H4 (cell line): ENCODE measurements at places on chromosomes 7 and 10. TPM values are rescaled to one million over a fixed set of nuclear protein-coding genes. Genes with fewer than 3 reads are reported as not detected.
A peak's percentile ranks its signal among the peaks of the same experiment; 100 is the strongest.

- no peak for DNase-seq
These were observed 165.0 kb downstream of the RGS10 start for GRCh38 chr10:119377451-119377957.

EFCAB10 gene
- total RNA-seq, result not detected in 2 replicates

UNCX gene
- total RNA-seq, result not detected in 2 replicates

DNA sequence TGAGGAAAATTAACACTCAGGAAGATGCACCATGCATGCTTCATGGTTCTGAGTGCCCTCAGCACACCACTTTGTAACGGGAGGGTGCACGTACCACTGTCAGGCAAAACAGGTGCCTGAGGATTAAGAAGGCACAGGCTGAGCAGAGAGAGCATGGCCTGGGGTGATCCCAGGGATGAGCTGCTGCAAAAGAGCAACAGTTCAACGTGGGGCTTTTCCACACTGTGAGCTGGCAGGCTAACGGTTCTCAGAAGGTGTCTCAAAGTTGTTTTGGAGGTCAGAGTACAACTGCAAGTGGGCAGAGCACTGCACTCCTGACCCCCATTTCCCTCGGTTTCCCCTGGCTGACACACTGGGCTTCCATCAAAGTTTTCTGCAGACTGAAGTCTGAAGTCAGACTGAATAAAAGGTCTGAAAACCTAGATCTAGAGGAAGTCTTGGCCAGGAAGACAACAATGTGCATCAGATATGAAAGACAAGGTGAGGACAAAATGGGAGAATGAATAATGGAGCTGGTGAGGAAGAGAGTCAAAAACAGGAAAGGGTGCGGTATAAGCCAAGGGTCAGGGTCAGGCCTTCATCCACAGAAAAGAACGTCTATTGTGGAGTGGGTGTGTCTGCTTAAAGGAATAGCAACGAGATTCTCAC lies 20.5 kb downstream of the ZNF438 start:
- DNase-seq, result no peak

DNA sequence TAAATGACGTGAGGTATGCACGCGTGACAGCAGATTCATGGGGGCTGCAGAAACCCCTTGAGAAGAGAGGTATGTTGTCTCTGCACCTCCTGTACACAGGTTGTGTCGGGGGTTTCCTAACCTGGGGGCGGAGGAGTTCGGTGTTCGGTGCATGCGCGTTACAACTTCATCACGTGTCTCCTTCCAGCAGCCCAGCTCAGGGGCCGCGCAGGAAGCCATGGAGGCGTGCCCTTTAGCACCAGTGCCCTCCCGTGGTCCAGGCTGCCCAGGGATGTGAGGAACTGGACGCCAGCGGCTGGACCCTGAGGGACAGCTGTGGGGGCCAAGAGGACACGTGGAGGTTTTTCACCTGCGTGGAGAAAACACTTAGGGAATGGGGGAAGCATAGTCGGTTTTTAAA lies 186.4 kb downstream of the EBF3 start:
- DNase-seq, result no peak

DNA sequence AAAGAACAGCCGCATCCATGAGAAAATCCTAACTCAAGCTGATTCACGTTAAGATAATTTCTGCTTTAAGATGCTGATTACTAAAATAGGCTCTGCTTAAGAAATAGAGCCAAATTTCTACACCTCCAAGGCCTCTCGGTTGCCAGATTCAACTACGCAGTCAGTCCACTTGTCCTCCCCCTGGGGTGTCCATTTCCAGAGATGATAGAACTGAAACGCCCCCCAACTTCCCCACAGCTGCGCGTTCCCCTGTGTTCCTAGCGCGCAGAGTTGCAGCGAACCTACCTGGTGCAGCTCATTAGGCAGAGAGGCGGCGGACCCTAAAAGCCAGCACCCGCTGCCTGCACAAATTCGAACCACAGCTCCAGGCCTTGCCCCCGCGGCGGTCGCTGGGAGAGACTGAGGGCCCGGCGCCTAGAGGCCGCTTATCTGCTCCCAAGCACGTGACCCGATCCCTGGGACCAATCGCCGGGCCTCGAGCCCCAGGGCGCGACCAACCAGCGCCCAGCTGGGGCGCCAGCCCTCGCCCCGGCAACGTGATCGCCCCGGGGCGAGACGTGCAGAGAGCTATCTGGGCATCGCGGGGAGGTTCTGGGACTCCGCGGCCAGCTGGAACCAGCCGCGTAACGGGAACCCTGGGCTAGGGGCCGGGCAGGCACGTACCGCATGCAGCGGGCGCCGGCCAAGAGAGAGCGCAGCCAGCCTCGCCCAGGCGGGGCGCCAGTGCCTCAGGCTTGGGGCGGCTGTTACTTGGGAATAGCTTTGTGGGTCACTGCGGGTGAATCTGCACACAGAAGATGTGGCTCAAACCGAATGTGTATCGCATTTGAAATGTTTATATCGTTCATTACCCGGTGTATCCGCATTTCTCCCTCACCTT lies at the start of gene PPP1R3C:
Gene PPP1R3C (minus strand): TSS at position 401 of the 880 bp plus-strand sequence. CDS start 102 bp downstream, at position 299.
- peak; percentile 88 for DNase-seq

DNA sequence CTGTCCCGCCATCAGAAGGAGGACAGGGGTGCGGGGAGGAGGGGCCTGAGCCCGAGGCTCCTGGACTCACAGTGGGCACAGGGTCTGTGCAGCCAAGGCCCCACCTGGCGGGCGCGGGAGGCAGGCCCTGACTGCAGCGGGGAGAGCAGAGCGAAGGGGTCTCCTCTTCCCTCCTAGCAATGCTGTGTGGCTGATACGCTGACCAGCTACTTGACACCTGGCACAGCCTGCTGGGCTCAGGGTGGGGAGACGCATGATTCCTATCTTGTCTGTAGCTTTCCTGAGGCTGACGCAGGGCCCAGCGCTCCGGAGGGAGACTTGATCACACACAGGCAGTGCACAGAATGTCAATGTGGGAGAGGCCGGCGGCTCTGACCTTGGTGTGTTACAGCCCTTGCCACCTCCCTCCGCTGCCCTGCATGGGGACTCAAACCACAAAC lies 174.9 kb downstream of the ELFN1 start:
- no peak for DNase-seq

DNA sequence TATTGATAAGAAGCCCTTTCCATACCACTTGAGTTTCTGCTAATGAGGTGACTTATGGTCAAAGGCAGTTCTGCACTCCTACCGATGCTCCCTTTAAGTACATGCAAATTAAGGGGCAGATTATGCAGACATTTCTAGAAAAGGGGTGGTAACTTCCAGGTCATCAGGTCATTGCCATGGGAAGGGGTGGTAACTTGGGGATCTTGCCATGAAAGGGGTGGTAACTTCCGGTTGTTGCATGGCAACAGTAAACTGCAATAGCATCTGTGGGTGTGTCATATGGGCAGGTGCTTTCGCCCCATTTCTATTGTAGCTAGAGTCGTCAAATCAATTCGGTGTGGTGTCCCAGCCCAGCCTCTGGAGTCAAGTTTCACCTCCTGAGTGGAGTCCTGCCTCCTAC lies 150.9 kb downstream of the UBE2H start:
- no peak for DNase-seq

- DNase-seq, result no peak
These were observed 9.3 kb upstream of the HERPUD2 start for GRCh38 chr7:35704261-35704660.

DNA sequence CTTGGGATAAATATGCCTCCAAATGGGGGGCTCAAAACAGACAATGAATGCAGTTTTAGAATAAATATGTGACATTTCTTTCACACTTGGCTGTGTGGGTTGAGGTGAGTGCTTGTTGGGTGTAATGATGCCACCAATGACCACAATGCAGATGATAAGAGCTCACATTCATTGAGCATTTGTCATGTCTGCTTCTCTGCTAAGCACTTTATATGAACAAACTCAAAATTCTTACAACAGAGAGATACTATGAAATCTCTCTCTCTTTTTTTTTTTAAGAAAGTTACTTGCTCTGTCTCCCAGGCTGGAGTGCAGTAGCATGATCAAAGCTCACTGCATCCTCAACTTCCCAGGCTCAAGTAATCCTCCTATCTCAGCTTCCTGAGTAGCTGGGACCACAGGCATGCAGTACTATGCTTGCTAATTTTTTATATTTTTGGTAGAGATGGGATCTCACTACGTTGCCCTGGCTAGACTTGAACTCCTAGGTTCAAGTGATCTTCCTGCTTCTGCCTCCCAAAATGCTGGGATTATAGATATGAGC lies 185.4 kb downstream of the JCAD start:
- no peak for DNase-seq

TFPI2 gene
- 16.0 and 18.0 TPM in 2 replicates for total RNA-seq

- no peak for DNase-seq
These were observed 26.6 kb downstream of the DIP2C start for GRCh38 chr10:662686-663465.

GTF2IRD1 gene
- total RNA-seq, result 5.9 and 13.0 TPM in 2 replicates

DNA sequence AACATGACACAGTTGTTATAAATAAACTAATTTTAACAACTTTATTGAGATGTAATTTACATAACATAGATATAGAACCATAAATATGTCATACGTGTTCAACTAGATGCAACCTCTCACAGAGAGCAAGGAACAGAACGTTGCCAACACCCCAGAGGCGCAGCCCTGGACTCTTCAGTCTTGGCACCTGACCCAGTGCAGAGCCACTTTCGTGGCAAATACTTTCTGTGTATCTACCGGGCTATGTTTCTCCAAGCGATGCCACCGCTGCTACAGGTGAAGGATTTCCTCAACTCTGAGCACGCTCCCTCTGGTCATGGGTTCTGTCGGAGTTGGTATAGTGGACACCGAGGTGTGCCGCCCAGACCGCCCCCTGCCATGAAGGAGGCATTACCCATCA lies 57.4 kb downstream of the TEX36 start:
- DNase-seq, result no peak

SPAM1 gene
- total RNA-seq, result not detected in 2 replicates

DNA sequence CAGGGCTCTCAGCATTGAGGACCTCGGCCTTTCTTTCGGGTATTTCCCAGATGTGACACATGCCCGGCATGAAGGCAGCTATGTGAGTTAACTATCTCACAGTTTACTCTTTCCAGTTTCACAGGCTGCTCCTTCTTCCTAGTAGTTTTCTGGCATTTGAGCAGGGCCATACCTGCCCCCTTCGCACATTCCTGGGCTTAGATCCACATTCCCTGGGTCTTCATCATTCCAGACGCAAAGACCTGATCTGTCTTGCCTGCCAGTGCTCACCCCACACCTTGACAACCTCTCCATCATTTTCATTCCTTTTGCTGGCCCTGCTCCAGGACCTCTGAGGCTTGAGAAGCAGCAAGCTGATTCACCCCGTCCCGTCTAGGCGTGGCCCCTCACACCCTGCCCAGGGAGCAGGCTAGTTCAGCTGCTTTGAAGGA lies 227.5 kb downstream of the WDR11 start:
- DNase-seq, result no peak

DYNC1I1 gene
- 6.2 and 6.5 TPM in 2 replicates for total RNA-seq

AIMP2 gene
- 288 and 294 TPM in 2 replicates for total RNA-seq

GRCh38 chr7:20151708-20152456 lies 65.3 kb downstream of the MACC1 start:
- peak; percentile 80 for DNase-seq

DNA sequence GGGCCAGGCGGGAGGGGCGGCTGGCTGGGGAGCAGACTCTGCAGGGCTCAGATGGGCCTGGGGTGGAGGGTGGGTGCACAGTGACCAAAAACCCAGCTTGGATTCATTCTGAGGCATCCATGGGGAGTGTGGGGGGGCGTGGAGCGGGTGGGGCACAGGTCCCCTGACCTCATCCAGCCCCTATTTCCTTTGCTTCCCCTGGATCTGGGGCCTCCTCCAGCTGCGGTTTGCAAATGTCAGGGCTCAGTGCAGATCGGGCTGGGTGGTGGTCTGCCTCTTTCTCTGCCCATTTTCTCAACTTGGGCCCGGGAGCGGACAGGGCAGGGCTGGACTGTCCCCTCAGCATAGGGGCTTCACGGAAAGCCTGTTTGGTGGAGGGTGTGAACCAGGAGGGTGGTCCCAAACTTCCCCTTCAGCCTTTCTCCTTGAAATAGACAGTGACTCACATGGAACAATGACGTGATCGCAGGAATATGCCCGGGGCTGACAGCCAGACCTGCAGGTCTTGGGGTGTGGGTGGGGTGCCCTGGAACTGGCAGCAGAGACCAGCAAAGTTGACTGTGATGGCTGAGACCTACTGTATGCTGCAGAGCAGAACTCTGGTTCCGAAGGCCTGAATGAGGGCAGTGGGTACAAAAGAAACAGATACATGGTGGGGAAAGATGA lies 72.9 kb upstream of the PODXL start:
- DNase-seq, result peak; percentile 35

- no peak for DNase-seq
These were observed 24.9 kb downstream of the SAMD9 start for GRCh38 chr7:93092757-93093370.

GRCh38 chr10:119470920-119471702 lies 71.4 kb downstream of the RGS10 start:
- no peak for DNase-seq

AUTS2 gene
- 4.1 and 4.7 TPM in 2 replicates for total RNA-seq

DNA sequence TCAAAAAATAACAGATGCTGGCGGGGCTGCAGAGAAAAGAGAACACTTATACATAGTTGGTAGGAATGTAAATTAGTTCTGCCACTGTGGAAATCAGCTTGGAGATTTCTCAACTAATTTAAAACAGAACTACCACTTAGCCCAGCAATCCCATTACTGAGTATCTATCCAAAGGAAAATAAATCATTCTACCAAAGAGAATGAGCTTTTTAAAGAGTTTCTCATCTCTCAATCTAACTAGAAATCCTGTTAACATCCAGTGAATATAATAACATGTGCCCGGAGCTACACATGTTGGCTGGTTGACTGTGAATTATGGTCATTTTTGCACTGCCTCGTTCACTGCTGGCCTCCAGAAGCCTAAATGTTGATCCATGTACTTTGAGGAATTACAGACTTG lies 39.3 kb downstream of the BET1 start:
- no peak for DNase-seq

DNA sequence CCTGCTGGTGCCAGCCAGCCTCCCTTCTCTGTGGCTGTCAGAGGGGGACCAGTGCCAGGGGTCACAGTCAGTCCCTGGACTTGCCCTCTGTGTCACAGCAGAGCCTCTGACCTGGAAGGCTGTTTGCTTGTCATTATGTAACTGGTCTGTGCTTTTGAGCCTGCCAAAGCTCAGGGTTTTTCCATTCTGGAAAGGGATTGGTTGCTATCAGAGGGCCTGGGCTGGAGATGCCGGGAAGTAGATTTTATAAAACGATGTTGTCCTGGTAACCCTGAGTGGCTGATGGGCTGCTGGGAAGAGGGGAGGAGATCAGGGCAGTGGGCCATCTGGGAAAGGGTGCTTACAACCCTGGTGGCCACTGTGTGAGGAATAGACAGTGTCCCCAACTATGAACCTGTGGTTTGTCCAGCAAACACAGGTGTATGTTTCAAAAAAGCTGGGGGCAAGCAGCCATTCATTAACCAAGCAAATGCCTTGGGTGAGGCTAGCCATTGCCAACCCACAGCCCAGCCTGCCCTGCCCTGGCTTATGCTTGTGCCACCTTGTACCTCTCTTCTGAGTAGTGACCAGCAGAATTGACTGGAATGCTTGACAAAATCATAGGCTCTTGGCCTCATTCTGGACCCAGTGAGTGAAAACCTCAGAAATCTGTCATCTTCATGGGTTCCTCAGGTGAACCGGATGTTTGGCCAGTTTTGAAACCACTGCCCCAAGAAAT lies 21.6 kb downstream of the SFTPD start:
- DNase-seq, result no peak

RASSF4 gene
- 7.6 and 7.8 TPM in 2 replicates for total RNA-seq

GRCh38 chr7:18165166-18165565 lies 137.5 kb upstream of the PRPS1L1 start:
- no peak for DNase-seq

- DNase-seq, result no peak
These were observed 480.9 kb downstream of the ETV1 start for GRCh38 chr7:13508586-13508985.

- no peak for DNase-seq
These were observed 7.1 kb downstream of the NEBL start for GRCh38 chr10:20890009-20890408.
